ENCODE measurements at places on chromosomes 3 and 15.
A peak's percentile ranks its signal among the peaks of the same experiment; 100 is the strongest.

DNA sequence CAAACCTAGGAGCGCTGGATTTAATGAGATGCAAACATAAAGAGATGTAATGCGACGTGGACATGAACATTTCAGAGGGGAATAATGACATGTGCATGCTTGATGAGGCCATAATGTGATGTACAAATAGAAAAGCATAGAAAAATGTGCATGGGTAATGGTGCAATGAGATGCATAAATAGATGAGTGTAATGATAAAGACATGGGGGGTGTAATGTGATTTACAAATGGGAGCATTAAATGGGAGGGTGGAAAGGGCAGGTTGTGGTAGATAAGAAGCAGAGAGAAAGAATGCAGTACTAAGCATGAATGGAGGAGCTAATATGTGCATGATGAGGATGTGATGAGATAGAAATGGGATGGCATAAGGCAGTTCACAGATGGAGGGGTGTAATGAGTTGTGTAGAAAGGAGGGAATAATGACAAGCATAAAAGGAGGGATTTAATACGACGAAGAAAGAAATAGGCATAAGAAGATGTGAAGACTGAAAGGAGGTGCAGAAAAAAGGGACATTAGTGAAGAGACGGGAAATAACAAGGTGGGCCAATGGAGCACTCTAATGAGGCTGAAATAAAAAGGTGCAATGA lies 137.5 kb upstream of the CCNL1 start:
- no peak for DNase-seq

DNA sequence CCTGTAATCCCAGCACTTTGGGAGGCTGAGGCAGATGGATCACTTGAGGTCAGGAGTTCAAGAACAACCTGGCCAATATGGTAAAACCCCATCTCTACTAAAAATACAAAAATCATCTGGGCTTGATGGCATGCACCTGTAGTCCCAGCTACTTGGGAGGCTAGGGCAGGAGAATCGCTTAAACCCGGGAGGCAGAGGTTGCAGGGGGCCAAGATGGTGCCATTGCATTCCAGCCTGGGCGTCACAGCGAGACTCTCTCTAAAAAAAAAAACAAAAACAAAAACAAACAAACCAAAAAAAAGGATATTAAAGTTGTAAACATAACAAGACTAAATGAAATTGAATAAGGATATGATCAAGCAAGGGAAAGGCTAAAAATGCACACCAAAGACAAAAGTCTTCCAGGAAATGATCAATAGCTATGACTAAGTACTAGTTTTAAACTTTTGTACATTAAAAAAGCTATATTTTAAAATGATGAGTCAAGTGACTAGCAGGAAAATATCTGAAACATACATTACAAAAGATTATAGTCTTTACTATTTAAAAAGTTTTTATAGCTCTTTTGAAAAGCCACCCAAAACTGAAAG lies 28.6 kb downstream of the KLHL6 start:
- no peak for DNase-seq

DNA sequence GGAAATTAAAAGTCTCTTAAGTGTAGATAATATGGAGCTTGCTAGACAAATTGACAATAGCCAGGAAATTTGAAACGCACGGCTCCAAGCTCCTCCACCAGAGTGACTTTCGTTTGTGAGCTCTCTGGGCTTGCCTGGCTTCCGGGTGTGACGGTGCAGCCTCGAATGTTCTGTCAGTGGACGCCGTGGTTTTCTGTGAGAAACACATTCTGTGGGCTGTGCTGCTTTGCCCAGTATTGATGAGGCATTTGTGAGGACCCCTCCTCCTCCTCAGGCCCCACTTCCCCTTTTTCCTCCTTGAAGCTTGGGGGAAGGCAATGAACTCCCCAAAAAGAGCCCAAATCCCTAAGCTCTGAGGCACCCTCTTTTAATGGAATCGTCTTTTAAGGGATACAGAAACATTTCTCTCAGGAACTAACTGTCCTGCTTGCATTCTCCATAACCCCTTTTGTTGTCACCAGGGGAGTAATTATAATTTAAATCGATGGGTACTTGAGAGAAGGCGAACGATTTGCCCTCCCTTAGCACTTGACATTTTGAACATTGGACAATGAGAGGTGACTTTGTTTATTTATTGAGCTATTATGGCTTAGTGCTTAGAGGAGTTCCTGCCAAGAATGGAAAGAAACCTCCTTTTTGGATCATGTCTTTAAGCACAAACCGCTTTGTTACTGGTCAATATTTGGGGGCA lies 40.8 kb downstream of the POLR2M start:
- no peak for DNase-seq

GRCh38 chr3:126200534-126200933 lies 20.1 kb upstream of the ALDH1L1 start:
- DNase-seq: no peak

DNA sequence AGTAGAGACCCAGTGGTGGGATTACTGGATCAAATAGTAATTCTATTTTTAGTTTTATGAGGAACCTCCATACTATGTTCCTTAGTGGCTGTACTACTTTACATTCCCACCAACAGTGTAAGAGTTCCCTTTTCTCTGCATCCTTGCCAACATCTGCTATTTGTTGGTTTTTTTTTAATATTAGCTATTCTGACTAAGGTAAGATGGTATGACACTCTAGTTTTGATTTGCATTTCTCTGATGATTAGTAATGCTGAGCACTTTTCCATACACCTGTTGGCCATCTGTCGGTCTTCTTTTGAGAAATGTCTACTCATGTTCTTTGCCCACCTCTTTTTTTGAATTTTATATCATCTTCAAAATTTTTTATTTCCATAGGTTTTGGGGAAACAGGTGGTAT lies 34.2 kb upstream of the RAP2B start:
- no peak for DNase-seq

GRCh38 chr3:29721789-29722188 lies 440.9 kb downstream of the RBMS3 start:
- DNase-seq: no peak

DNA sequence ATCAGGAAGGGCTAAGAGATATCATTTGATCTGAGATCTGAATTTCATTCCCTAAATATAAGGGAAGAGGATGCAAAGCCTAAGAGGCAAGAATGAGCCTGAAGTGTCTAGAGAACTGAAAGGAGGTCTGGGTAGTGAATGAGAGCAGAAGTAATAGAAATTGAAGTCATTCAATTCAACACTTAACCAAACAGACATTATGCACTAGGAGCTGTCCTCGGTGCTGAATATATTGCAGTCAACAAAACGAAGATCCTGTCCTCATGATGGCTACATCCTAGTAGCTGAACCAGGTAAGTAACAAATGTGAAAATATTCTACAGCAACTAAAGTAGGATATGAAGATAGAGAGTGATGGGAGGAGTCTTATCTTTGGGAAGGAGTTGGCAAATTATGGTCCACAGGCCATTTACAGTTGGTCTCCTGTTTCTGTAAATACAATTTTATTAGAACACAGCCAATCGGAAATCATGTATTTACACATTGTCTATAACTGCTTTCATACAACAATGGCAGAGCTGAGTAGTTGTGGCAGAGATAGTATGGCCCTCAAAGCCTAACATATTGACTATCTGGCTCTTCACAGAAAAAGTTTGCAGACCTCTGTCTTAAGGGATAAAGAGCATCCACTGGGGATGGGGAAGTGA lies 192.9 kb upstream of the CADPS start:
- DNase-seq: no peak

GRCh38 chr15:64686130-64686735 lies 89.2 kb downstream of the RBPMS2 start:
- no peak for DNase-seq

DNA sequence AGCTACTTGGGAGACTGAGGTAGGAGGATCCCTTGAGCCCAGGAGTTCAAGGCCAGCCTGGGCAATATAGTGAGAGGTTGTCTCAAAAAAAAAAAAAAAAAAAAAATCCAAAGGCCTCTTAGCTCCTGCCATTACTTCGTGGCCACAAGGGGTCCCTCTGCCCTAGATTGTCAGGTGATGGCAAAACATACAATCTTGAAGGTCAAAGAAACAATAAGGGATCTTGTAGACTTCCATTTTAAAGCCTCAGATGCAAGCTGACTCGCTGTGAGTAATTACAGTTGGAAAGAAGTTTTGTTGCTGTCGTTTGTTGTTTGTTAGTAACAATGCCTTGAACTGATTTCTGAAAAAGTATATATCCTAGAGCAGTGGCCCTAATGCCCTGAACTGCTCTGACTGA lies 55.9 kb upstream of the PLCL2 start:
- DNase-seq: no peak

DNA sequence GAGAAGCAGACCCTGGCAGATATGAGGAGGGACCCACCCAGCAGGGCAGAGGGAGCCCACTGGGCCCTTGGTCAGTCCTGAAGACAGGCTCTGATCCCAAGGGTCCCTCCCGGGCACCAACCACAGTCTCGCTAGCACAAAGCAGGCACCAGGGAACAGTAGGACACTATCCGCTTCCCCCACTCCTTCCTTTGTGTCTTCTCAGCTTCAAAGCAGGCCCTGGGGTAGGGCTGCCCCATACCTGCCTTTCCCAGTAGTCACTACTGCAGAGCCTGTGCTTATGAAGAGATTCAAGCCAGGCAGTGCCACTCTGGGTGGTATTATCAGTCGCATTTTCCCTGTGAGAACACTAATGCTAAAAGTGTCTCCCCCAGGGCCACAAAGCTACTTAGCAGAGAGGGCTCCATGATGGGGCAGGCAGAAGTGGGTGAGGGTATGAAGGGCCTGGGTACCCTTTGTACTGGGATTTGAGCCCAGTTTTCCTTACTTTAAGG lies 32.7 kb downstream of the SRPRB start:
- no peak for DNase-seq

DNA sequence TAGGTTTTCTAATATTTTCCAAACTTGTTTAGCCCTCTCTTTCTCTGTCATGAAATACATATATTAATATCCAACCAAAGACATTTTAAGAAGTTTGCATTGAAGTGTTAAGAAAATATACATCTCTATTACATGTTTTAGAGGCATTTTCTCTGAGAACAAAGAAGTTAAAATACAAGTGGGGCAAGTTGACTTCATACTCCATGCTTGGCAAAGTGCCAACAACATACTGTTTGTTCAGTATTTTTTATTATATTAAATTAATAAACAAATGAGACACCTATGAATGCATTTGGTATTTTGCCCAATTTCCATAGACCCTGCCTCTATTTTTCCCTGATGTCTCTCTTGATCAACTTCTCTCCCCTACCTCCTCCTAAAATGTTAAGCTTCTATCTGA lies 232.8 kb upstream of the MRPL3 start:
- no peak for DNase-seq

DNA sequence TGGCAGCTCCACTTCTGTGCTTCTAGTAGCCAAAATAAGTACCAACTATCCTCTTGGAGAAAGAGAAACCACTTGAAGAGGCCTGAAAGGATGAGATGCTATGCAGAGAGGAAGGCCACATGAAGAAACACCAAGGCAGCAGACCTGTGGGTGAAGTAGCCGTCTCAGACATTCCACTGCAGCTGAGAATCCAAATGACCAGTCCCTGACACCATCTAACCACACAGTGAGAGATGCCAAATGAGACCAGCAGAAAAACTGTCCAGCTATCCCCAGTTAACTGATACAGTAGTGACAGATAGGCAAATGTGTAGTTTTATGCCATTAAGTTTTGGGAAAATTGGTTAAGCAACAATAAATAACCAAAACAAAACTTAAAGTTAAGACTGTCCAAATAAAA lies 47.9 kb upstream of the ZSCAN2 start:
- no peak for DNase-seq

DNA sequence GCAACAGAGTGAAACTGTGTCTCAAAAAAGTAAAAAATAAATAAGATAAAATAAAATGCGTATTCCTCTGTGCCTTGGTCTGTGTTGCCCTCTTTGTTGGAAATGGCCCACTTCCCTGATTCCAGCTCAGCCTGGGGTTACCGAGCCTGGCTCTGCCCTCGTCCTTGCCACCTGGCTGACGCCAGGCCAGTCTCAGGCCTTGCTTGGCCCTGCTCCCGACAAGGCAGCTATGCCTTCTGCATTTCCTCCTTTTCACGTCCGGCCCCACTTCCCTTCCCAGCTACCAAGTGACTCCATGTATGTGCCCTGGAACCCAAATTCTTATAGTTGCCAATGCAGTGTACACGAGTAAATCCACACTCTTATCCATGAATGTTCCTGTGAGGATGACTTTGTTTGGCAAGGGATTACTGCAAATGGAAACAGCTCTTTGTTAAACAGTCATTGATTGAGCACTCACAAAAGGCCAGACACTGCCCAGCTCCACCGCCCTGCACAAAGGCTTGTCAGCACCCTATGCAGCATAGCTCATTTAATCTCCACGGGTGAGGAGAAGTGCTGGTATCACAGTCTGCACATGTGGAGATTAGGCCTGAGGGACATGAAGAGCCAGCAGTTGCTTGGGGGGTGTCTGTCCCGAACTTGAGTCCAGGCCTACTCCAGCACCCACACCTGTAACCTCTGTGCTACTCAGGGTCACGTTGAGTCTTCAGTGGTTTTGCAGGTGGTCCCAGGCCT lies 25.1 kb downstream of the SPSB4 start:
- DNase-seq: no peak

GRCh38 chr15:70503073-70503745 lies 260.1 kb downstream of the UACA start:
- DNase-seq: no peak

DNA sequence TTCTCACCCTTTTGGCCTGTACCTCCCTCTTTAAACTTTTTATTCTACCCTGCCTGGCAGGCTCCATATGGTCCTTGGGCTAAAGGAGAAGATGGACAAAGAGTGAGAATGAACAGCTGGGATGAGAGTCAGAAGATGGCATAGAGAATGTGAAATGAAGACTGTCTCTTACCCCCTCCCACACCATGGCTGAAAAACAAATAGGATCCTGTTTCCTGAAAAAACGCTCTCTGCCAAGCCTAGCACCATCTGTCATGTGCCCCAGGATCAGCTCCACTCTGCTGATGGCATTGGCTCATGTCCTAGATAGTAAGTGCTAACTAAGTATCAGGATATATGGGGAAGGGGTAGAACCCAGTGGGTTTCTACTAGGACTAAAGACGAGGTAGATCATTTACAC lies 238.6 kb downstream of the MEX3B start:
- no peak for DNase-seq

GRCh38 chr3:155744010-155744625 lies 753 bp downstream of the PLCH1 start:
- DNase-seq: peak; percentile 56

DNA sequence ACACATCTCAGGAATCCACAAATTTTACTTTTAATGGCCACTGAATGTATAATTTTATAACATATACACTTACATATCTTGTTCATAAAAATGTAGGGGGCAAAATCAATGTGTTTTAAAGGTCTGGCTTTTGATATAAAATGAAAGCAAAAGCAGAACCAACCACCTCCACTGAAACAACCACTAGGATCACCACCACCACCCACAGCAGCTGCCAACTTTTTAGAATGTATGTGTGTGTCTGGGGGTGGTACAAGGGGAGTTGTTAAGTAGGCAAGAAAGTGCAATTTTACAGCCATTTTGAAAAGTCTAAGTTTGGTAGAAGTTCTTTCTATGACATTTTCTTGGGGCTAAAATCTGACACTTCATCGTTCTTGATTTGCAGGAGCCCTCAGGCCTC lies 44.0 kb downstream of the OTOL1 start:
- no peak for DNase-seq

GRCh38 chr3:12405432-12406272 lies 78.6 kb upstream of the TSEN2 start:
- no peak for DNase-seq
